ENCODE measurements at places on chromosomes 7 and 10. TPM values are rescaled to one million over a fixed set of nuclear protein-coding genes. Genes with fewer than 3 reads are reported as not detected.

OPALIN gene
- not detected for total RNA-seq

DNA sequence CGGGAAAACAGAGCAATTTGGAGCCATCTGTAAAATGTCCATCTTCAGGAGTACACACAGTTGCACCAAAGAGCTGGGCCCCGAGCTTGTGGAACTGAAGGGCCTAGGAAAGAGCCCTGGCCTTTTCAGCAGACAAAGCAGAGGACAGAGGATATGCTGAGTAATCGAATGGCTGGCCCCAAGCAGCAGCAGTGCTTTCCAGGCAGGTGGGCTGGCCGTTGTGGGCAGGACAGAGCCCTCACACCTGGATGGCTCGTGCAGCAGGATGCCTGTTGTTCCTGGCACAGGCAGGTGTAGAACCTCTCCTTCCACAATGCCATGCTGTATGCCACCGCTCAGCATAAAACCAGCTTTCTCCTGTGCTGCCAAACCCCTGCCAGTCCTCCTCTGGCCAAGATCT is 32.5 kb upstream of the TNS3 start:
- peak; percentile 58 for DNase-seq

DNA sequence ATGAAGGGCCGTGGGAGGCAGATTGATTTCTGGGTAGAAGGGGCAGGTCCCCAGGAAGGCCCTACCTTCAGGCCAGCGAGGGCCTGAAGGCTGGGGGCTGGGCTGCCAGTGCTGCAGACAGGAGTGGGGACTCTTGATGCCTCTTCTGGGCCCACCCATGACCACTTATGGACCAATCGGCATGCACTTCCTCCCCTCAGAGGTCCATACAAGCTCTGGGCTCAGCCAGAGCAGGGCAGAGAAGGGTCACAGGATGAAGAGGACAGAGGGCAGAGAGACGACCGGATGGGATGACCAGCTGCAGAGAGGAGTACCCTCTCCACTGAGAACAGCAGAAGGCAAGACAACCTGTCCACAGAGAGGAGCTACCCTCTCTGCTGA is 120.1 kb downstream of the DYNC2I1 start:
- peak; percentile 89 for DNase-seq

DNA sequence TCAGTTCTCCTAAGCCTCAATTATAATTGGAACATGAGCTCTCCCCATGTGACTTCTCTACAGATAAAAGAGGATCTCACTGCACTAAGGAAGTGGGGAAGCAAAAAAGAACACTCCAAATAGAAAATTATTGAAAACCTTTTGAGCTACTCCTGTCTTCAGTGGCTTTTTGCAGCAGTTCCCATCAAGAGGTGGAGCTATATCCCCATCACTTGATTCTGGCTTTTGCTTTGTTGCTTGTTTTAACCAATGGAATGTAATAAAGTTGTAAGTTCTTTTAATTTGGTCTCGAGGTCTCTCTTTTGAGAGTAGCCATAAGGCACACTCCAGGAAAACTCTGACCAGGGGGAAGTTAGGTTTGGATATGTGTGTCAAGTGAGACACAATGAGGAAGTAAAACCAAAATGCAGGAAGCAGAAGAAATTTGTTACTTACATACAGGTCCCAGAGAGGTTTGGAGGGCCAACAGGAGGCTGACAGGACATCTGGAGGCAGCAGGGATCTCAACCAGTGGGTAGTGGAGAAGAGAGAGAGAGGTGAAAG is 569.4 kb downstream of the HTR7 start:
- peak; percentile 73 for DNase-seq

DNA sequence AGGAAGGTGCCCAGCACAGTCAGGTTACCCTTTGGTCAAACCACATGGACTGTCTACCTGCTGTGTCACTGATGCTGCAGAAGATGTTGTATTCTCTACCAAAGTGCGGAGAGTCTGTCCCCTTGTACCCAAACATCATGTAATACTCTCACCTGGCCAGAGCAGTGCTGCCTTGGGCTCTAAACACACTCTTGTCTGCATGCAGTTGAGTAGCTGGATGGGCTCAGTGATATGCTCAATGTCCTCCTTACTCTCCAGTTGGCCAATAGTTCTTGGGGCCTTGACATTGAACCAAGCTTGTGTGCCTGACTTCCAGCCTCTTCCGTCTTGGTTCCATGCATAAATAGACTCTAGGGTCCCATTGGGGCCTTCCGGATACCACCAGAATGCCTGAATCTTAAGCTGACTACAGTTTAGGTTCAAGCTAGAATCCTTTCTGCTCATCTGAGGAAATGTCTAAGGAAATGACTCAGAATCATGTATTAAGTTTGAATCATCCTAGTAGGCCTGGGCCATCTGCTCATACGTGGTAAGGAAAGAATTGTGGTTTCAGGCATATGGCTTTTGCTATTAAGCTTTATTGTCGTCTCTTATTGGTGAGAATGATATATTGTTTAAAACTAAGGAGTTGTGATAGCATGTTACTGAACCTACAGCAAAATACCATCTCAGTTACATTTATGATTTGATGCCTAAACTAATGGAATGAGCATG is 118.0 kb downstream of the OTUD1 start:
- no peak for DNase-seq

- DNase-seq: peak; percentile 91
Measured at GRCh38 chr7:33905389-33906032, at the start of gene BMPER. Gene BMPER (plus strand): TSS chr7:33905539. CDS start chr7:33905614, 75 bp downstream.

ITPRID1 gene
- total RNA-seq: not detected

- no peak for DNase-seq
Measured at GRCh38 chr7:87961754-87962153, 27.7 kb downstream of the ADAM22 start.

DNA sequence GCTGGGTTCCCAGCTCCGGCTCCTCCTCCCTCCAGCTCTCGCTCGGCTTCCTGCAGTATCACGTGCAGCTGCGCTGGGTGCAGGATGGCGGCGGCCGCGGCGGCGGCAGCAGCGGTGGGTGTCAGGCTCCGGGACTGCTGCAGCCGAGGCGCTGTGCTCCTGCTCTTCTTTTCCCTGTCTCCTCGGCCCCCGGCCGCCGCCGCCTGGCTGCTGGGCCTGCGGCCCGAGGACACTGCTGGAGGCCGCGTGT is at the start of gene CNNM1:
Gene CNNM1 (plus strand): TSS at position 53 of the 250 bp plus-strand sequence. CDS start 32 bp downstream, at position 85.
- peak; percentile 63 for DNase-seq

DNA sequence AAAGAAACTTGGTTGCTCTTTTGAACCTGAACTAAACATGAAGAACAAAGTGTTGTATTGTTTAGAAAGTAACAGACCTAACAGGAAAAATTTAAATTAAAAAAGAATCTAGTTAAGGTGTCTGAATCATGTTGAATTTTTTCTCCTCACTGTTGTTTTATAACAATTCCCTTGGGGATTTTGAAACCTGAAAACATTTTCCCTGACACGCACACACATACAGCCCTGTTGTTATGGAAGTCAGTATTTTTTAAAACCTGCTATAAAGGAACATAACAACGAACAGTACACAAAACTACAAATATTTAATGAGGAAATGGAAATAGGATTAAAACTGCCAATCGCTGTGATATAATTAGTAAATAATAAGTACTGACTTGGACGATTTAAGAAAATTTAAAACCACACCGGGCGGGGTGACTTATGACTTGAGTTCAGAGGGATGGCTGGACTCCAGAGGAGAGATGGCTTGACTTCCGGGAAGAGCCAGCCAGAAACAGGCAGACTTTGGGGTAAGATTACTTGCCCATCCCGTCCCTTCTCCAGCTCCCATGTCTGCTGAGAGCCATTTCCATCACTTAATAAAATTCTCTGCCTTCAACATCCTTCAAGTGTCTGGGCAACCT is 16.2 kb upstream of the SPOCK2 start:
- DNase-seq: no peak

- DNase-seq: no peak
Measured at GRCh38 chr7:77826300-77826699, 27.7 kb downstream of the PHTF2 start.

RSU1 gene
- total RNA-seq: 100 TPM

TAS2R41 gene
- not detected for total RNA-seq

DNA sequence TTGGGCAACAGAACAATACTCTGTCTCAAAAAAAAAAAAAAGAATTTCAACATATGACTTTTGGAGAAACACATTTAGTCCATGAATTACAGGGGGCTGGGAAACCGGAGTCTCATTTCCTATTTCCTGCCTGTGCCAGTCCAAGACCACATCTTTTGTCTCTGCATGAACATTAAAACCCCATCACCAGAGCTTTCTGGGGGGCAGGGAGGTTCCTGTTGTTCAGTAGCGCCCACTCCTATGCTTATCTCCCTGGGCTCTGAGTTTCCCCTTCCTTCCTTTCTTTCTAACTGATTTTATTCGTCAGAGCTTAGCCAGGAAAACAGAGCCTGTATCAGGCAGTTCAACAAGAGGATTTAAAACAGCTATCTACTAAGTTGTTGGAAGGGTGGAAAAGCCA is 119.3 kb downstream of the CALN1 start:
- no peak for DNase-seq

GRCh38 chr10:100697631-100698030 is 47.8 kb upstream of the PAX2 start:
- no peak for DNase-seq

DNA sequence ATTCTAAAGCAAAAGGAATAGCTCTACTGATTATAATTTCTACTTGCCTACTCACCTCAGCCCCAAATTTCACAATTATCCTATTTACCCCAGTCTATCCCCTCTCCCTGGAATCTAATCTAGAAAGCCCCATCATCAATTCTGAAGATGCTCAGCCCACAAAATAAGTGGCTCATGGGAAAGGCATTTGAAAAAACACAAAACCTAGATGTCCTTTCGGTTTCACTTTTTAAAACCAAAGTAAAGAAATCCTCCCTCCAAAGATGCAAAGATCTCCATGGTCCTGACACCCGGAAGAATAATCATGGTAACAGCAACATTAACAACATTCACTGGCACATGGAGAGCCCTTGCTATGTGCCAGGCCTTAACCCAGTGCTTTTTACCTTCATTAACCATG is 224.8 kb downstream of the FGFR2 start:
- no peak for DNase-seq

DNA sequence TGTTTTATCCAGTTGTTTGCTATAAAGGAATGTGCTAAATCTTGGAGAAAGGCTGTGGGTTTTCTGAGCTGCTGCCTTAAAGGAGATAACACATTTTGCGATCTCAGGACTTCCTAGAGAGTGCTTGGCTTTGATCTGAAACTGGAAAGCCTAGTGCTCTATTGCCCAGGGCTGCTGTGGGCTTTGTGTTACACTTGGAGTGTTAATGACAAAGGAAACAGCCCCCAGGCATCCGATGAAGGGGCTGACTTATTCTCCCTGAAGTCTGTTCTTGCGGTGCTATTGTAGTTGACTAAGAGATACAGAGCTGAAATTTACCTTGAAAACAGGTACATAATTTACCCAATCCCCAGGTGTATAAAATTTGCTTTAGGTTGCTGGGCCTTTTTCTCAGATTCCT is 74.5 kb downstream of the SND1 start:
- no peak for DNase-seq

- DNase-seq: peak; percentile 93
Measured at GRCh38 chr10:70381471-70382421, 679 bp downstream of the LRRC20 start.

DNA sequence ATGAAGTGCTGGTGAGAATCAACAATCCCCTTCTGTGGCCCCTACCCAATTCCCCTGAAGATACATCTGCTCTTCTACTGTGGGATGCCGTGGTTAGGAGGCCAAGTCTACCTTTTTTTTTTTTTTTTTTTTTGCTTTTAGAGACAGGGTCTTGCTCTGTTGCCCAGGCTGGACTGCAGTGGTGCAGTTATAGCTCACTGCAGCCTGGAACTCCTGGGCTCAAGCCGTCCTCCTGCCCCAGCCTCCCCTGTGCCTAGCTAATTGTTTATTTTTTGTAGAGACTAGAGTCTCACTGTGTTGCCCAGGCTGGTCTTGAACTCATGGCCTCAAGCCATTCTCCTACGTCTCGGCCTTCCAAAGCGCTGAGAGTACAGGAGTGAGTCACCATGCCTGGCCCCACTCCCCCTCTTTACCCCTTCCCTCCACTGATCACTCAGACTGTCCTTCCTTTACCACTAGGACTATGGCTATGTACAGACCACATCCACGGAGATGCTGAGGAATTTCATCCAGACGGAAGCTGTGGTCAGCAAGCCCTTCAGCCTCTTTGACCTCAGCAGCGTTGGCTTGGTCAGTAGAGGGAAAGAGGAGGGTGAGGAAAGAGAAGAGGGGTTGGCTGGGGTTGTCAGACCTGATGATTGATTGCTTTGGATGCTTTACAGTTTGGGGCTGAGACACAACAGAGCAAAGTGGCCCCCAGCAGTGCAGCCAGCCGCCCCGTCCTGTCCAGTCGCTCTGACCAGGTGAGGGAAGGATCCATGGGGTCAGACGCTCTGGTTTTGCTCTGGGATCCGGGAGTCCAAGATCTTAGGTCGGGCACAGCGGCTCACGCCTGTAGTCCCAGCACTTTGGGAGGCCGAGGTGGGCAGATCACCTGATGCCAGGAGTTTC is 1.8 kb downstream of the AP4M1 start:
- peak; percentile 99 for DNase-seq

NOS3 gene
- total RNA-seq: not detected

ERVW-1 gene
- total RNA-seq: not detected

RGR gene
- not detected for total RNA-seq

ARF5 gene
- 146 TPM for total RNA-seq

DNA sequence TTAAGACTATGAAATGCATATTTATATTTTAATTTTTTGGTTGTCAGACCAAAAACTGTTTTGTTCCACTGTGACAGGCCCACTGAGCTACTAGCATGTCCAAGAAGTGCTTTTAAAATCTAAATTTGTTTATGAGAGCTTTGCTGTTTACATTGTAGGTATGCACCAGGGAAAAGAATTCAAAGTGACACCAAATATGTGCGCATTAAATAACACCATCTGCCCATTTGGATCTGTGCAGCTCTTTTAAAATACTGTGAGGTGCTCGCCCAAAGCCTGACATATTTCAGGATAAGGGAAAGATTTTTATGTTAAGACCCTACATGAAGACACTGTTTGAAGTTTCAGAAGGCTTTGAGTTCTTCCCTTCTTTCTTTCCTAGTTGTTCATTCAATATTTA is 162.9 kb downstream of the ST7 start:
- DNase-seq: no peak

PSMG3 gene
- 38.7 TPM for total RNA-seq

GPR85 gene
- total RNA-seq: 7.2 TPM

GRCh38 chr7:70318511-70318910 is 720.2 kb downstream of the AUTS2 start:
- no peak for DNase-seq

- no peak for DNase-seq
Measured at GRCh38 chr10:8104005-8104404, 49.5 kb downstream of the GATA3 start.

DNA sequence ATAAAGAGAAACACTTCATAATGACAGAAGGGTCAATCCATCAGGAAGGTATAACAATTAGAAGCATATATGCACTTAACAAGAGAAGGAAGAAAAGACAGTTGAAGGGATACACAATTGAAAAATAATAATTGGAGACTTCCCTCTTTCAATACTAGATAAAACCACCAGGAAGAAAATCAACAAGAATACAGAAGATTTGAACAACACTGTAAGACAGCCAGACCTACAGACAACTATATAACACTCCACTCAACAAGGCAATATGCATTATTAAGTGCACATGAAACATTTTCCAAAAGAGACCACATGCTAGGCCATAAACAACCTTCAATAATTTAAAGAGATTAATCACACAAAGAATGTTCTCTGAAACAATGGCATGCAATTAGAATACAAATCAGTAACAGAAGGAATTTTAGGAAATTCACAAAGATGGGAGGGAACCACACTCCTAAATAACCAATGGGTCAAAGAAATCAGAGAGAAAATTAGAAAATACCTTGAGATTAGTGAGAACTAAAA is 35.1 kb downstream of the ZNF438 start:
- no peak for DNase-seq

SP8 gene
- total RNA-seq: not detected

EN2 gene
- under 0.01 TPM for total RNA-seq
